ENCODE measurements at places on chromosomes 1 and 21.

GRCh38 chr1:208004851-208005250 is 93.9 kb upstream of the CD34 start:
- no peak for DNase-seq

- no peak for DNase-seq
Measured at GRCh38 chr1:90723590-90724108, 6.5 kb upstream of the BARHL2 start.

- peak; percentile 38 for DNase-seq
Measured at GRCh38 chr1:199700551-199700950, 327.0 kb upstream of the NR5A2 start.

- DNase-seq: no peak
Measured at GRCh38 chr1:44828841-44829440, 14.1 kb downstream of the PTCH2 start.

DNA sequence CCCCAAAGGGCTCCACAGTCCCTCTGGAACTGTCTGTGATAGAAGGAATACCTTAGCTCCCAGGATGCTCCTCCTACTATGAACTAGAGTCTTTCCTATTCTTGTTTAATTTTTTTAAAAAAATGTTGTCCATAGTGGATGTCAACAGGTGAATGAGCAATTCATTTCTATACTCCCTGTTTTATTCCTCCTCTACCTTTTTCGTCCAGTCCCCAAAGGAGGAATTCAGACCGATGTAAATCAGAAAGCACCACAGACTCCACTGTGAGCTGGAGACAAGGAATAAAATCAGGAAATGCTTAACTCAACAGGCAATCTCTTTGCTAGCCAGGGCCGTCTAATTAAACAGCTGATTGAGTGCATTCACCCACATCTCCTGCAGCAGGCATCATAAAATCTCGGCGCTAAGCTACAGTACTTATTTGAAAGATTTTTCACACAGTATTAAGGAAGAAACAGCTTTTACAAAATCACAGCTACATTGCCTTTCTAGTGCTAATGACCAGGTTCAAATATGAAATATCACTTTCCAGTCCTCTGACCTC is 381.6 kb downstream of the SIPA1L2 start:
- no peak for DNase-seq

DNA sequence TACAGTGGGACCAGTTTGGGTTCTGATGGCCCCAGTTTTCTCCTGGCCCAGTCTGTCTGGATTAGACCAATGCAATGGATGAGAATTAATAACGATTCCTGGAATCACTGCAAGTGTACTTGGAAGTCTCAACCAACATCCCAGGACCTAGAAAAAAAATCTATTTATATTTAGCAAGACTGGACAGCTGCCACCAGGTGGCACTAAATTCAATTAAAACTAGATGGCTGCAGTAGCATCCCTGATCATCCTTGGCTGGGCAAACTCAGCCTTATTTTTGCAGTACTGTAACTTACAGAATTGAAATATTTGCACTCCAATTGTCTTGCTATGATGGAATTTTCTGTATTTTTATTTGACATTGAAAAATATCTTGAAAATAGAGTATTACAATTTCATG is 165.7 kb downstream of the NCAM2 start:
- DNase-seq: peak; percentile 50

DNA sequence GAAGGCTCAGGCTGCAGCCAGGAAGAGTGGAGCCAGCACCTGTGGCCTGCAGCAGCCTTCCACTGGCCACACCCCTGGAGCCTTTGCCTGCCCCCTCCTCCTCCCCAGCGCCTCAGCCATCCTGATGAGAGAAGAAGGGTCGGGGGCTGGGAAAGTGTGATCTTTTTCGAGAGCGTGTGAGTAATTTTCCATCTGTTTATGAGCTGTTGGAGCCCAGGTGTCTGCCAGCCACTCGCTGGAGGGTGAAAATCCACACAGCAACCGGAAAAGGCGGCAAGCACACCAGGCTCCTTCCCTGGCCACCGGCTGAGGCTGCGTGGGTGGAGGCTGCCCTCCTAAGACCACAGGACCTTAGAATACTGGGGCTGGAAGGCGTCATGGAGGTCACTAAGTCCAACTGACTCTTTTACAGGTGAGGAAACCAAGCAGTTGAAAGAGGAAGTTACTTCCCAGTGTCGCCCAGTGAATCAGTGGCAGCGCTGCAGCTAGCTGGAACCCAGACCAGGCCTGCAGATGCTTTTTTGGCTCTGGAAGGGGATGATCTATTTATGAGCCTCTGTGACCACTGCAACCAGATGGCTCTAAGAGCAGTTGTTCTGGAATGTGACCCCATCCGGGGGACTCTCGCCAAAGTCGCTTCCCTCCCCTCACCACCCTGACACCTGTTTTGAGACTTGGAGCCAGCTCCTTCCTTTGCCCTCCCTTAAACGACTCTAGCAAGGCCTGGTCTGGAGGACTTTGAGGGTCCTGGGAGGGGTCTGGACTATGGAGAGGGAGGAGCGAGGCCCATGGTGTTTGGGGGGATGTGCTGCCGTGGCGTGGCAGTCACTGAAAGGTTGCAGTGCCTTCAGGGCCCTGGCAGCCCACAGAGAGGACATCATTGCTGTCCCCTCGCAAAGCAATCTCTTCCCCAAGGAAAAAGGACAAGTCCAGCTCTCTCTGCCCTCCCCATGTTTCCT is 54.5 kb downstream of the LGR6 start:
- DNase-seq: no peak

- DNase-seq: no peak
Measured at GRCh38 chr1:2505461-2505994, 20.9 kb downstream of the PANK4 start.

DNA sequence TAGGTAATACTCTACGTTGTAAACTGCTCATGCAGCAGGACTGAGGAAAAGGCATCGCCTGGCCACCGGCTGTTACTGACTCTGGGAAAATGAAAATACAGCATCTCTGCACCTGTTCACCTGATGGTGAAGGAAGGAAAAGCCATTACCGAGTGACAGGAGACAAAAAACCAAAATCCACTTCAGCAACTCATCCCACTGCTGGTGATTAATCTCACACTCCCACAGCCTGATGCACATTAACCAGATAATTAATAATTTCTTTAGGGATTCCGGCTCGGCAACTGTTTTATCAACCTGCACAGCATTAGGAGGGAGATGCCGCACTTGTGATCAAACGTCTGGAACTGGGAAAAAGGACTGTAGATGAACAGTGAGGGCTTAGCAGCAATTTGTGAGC is 183.9 kb upstream of the ESRRG start:
- no peak for DNase-seq

All from A172 (cell line).